Stimulated activated CD4-positive, alpha-beta T cell treated with anti-CD3 and anti-CD28 coated beads, Interleukin-15, amount 100 ng/mL, for 48 hours (primary cell): ENCODE measurements at places on chromosomes 3 and 15.

DNA sequence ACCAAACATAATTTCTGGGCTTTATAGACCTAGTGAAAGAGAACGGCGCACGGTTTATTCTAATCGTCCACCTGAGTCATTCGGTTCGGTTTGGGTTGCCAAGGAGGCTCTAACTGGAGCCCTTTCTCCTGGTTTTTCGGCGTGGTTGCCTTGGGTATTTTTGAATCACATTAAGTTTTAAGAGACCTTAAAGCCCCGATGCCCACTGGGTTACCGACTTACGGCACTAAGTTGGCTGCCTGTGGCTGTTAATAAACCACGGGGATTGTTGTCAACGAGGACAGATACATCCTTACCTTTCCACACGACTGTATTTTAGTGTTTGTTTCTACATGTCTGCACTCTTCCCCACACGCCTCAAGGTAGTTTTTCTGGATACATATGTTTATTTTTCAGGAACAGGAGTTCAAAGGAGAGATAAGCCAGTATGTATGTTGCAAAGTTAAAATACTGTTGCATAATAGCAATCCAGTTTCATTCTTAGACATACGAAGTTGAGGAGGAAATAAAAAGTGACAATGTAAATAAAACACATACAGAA is 1.2 kb upstream of the ANP32A start:
- no peak for DNase-seq

- DNase-seq: no peak
Observed at GRCh38 chr3:183930086-183930485, 45.4 kb upstream of the PARL start.

- DNase-seq: no peak
Observed at GRCh38 chr15:92656089-92656488, 514 bp upstream of the FAM174B start.

DNA sequence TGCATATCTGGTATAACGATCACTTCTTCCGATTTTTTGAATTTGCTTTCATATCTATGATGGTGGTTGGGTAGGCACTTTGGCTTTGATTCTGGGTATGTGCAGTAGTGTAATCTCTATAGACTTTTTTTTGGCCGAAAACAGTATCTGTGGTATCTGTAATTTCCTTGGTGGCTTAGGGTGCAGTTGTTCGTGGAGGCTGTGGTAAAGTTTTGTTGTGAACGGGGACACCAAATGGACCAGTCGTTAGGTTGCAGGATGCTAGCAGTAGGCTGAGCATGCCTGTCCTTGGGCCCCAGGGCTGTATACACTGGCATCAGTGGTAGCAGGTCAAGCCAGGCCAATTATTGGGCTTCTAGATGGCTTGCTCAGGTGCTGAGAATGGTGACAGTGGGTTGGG is 55.2 kb downstream of the CCDC66 start:
- DNase-seq: no peak

GRCh38 chr3:128546646-128547045 is 53.6 kb upstream of the GATA2 start:
- DNase-seq: no peak

DNA sequence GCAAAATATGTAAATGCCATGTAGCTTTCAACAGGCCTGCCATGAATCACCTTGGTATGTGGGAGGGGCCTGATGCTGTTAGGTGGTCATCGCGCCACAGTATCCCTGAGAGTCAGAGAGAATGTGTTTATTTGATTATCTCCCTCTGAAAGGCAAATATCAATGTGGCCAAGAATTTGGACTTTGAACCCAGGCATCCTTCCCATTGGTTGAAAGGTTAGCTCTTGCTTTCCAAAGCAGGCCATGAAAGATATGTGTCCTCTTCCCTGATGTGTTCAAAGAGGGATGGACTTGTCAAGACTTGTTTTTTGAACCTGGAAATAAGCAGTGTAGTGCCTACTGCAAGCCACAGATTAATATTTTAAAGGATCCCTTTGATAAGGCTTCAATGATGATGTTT is 36.7 kb downstream of the SRP14 start:
- no peak for DNase-seq

GRCh38 chr3:178382449-178383061 is 153.7 kb upstream of the KCNMB2 start:
- DNase-seq: no peak

DNA sequence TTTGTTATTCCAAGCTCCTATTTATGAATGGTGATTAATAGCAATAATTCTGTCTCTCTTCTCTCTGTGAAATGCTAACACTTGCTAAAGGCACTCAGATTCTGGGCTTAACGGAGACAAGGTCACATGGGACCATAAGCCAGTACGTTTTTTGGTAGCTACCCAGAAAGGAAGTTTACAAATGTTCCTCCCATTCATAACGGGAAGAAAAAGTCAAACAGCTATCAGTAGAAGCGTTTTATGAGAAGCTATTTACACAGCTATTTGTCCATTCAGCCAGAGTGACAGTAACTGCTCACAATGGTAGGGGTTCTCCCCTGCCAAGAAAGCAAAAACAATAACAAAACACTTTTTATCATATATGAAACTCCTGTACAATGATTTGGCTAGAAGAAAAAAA is 51.5 kb downstream of the ZMAT3 start:
- DNase-seq: no peak

GRCh38 chr3:81173514-81173913 is 587.9 kb downstream of the GBE1 start:
- DNase-seq: no peak

DNA sequence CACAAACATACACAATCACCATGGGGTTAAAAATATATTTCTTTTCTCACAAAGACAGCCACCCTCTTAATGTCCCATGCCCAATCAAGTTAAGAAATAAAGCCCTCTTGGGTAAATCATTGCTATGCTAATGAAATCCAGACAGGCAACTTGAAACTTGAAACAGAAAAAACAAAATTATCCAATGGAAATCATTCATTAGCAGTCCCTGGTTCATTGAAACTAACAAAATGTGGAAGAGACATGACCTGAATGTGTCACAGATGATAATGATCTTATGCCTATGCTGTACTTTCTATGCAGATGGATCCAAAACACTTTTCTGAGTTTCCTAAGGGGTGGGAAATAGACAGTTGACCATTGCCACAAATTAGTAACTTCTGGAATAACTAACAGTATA is 983.7 kb downstream of the MCTP2 start:
- no peak for DNase-seq

GRCh38 chr3:57971975-57972374 is 36.2 kb upstream of the FLNB start:
- DNase-seq: no peak

GRCh38 chr3:194877291-194878119 is 191.8 kb downstream of the FAM43A start:
- no peak for DNase-seq

DNA sequence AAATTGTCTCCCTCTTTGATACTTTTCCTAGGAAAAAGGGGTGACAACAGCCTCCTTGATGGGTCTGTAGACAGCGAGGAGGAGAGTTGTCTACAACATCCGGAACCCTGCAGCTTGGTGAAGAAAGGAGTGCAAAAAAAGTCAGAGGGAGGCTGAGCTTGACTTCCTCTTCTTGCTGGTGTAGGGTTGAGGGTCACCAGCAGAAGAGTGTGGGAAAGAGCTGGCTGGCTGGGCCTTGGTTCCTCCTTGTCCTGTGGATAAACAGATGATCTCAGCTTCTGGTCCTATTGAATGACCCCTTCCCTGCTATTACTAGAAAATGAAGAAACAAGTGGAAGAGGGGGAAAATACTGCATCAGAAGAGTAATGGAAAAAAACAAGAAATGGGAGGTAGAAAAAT is 20.4 kb downstream of the SLC7A14 start:
- DNase-seq: no peak

GRCh38 chr3:34724916-34725499 is 914.3 kb upstream of the ARPP21 start:
- no peak for DNase-seq

- no peak for DNase-seq
Observed at GRCh38 chr3:106006001-106006400, 137.2 kb upstream of the CBLB start.

DNA sequence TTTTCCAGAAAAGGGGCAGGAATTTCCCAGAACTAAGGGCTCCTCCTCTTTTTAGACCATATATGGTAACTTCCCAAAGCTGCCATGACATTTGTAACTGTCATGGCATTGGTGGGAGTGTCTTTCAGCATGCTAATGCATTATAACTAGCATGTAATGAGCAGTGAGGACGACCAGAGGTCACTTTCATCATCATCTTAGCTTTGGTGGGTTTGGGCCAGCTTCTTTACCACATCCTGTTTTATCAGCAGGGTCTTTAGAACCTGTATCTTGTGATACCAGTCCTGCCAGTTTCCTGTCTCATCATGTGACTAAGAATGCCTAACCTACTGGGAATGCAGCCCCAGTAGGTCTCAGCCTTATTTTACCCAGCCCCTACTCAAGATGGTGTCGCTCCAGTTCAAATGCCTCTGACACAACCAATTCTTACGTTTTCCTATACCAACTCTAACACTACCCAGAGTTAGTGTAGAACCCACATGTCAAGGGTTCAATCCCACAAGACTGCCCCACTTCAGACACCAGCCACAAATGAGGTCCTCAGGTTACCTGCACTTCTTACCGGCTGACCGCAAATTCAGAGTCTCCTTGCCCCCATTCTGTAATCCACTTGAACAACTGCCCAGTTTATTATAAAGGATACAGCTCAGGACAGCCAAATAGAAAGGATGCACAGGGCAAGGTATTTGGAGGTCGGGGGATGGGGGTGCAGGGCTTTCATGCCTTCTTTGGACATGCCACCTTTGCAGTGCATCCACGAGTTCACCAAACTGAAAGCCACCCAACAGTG is 17.7 kb downstream of the FOXB1 start:
- no peak for DNase-seq

- DNase-seq: no peak
Observed at GRCh38 chr15:96977886-96978285, 647.4 kb downstream of the NR2F2 start.

DNA sequence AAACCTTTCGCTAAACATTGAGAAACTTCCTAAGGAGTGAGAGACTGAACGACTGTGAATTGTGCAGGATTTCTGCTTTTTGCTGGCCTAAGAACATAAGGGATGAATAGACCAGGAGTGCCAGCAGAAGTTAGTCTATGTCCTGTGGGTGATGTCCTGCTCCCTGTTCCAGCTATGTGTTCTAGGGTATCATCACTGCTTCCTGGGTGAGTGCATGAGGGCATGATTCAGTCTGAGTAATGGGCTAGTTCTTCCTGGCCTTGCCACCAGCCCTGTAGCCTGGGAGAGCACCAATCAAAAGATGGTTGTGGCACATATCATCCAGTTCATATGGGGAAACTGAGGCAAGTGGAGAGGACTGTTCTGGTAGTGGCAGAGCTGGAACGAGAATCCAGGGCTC is 153.9 kb upstream of the TPM1 start:
- DNase-seq: no peak

DNA sequence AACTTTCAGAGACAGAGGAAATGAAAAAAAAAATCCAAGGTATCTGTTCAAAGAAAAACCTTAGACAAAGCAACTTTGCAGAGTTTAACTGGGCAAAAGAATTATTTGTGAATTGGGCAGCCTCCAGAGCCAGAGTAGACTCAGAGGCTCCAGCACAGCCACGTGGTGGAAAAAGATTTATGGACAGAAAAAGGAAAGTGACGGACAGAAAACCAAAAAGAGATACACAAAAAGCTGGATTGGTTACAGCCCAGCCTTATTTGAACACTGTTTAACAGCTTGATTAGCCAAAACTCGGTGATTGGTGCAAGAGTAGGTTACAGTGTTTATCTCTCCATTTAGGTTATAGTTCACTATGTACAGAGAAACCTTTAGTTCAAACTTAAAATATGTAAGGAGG is 23.7 kb upstream of the GPD1L start:
- no peak for DNase-seq

DNA sequence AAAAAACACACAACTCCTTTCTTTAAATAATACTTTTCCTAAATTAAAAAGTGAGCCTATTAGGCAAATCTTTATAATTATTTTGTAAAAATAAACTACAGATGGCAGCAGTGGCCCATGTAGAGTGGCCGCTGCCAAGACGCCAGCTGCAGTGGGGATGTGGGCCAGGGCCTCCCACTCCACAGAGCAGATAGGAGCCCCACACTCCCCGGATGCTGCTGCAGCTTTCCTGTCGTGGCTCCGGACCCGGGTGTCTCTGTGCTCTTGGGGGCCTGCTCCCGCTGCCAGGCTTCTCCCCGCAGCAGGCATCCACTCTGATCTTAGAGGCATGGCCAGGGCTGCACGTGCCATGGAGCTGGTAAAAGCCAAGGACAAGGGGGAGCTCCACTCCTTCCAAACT is 67.5 kb downstream of the PROS1 start:
- no peak for DNase-seq

DNA sequence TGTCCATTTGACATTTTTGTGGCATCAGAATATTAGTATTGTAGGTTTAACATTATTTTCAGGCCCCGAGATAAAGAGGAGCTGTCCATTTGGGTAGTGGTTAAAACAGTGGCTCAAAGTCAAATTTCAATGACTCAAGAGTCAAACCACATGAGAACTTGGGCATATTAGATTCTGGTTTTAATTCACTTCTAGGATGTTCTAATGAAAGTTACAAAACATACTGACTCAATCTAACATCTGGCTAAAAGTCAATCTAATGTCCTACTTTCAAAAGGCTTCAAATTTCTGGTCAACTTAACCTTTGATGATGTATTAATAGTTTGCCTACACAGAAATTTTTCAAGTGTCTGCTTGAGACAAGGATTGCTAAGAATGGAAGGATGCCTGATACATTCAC is 112.4 kb downstream of the ABI3BP start:
- DNase-seq: no peak

- DNase-seq: no peak
Observed at GRCh38 chr3:37526511-37526910, 335.2 kb upstream of the CTDSPL start.

DNA sequence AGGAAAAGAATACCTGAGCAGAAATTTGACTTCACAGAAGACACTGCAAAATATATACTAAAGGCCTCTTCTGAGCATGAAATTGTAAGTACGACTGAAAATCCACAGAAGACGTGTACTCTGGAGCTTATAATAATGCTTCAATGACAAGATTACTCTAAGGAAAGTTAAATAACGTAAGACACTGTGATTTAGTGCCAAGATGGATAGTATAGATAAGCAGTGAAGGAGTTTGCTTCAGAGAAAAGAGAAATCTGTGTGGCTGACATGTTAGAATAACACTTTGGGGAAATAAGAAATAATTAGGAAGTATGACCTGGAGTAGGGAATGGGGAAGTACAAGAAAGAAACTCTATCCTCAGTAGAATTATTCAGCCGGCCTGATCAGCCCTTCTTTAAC is 28.9 kb downstream of the ALDH1A2 start:
- no peak for DNase-seq

- no peak for DNase-seq
Observed at GRCh38 chr3:60630953-60631352, 620.3 kb downstream of the FHIT start.
